CD8-positive, alpha-beta memory T cell (primary cell): ENCODE measurements at places on chromosomes 1 and 21. TPM values are rescaled to one million over a fixed set of nuclear protein-coding genes. Genes with fewer than 3 reads are reported as not detected.

FAM72C gene
- not detected for polyA plus RNA-seq

- H3K4me1 ChIP-seq: peaks cover 29% of the 10 kb centered on the region
- no peak for DNase-seq
- H3K36me3 ChIP-seq: no peaks in the 10 kb centered on the region
- no peak overlapping the region for H3K4me3 ChIP-seq
- H3K27me3 ChIP-seq: no peaks in the 10 kb centered on the region
Measured at GRCh38 chr1:8465013-8465412, 147.1 kb downstream of the SLC45A1 start.

TRIM45 gene
- polyA plus RNA-seq: 0.06 TPM

DNA sequence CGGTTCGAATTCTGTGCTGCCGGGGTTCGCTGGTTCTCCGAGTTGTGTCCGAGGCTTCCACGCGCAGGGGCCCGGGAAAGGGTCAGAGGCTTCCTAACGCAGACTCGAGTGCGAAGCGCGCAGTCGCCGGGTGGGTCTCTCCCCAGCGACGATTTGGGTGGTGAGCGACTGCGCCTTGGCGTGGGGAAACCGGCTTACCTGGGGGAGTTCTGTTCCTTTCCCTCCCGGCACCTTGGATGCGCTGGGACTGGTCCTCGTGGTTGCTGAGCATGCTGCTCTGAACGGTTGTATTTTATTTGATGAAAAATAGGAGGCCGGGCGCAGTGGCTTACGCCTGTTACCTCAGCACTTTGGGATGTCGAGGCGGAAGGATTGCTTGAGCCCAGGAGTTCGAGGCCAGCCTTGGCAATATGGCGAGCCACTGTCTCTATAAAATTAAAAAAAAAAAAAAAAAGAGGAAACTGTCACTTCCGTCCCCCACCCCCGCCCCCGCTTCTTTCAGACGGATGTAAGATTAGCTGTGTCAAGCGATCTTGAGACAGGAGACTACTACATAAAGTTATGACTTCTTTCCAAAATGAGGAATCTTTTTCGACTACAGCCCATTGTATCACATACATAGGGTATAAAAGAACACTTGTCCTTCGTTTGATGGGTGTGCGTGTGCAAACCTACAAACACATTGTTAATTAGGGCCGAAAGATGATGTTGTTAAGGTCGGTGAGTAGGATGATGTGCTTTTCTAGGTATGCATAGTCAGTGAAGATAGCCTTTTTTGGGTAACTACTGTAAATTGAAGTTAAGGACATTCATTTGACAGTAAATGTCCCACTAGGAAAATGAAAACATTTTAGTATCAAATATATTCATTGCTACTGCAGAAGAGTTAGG is at the start of gene CCDC18:
CCDC18 (plus strand) TSS at position 2 of the 891 bp plus-strand sequence. CDS start 2,638 bp downstream, outside the sequence.
- peak within 1 kb of the TSS; percentile 97 for H3K27ac ChIP-seq
- H3K4me3 ChIP-seq: peak within 1 kb of the TSS; percentile 99
- H3K4me1 ChIP-seq: peaks cover 38% of the 10 kb centered on the region
- no peak for DNase-seq

GRCh38 chr1:41924911-41925310 is 6.2 kb upstream of the HIVEP3 start:
- H3K27me3 ChIP-seq: no peaks in the 10 kb centered on the region
- no peak overlapping the region for H3K27ac ChIP-seq
- no peak overlapping the region for H3K4me3 ChIP-seq
- peaks cover 5% of the 10 kb centered on the region for H3K4me1 ChIP-seq
- H3K36me3 ChIP-seq: no peaks in the 10 kb centered on the region

GRCh38 chr1:96474985-96475743 is 246.4 kb upstream of the PTBP2 start:
- no peak for DNase-seq
- H3K27ac ChIP-seq: no peak overlapping the region
- no peaks in the 10 kb centered on the region for H3K27me3 ChIP-seq
- H3K36me3 ChIP-seq: no peaks in the 10 kb centered on the region
- H3K4me1 ChIP-seq: no peaks in the 10 kb centered on the region
- no peak overlapping the region for H3K4me3 ChIP-seq

AMY1B gene
- polyA plus RNA-seq: not detected

GRCh38 chr1:14539953-14540563 is 58.4 kb upstream of the KAZN start:
- H3K27ac ChIP-seq: no peak overlapping the region
- H3K4me1 ChIP-seq: no peaks in the 10 kb centered on the region
- H3K4me3 ChIP-seq: no peak overlapping the region
- H3K36me3 ChIP-seq: no peaks in the 10 kb centered on the region
- no peak for DNase-seq

GRCh38 chr1:172724765-172725613 is 66.1 kb downstream of the FASLG start:
- no peaks in the 10 kb centered on the region for H3K4me1 ChIP-seq
- H3K36me3 ChIP-seq: no peaks in the 10 kb centered on the region
- H3K27me3 ChIP-seq: no peaks in the 10 kb centered on the region

- H3K27me3 ChIP-seq: no peaks in the 10 kb centered on the region
- H3K4me3 ChIP-seq: peak overlapping the region; percentile 59
- DNase-seq: no peak
- peak overlapping the region; percentile 52 for H3K27ac ChIP-seq
Measured at GRCh38 chr1:93042187-93043056, 36.7 kb upstream of the MTF2 start.

GRCh38 chr1:243738020-243738419 is 112.0 kb downstream of the AKT3 start:
- H3K4me1 ChIP-seq: no peaks in the 10 kb centered on the region
- H3K4me3 ChIP-seq: no peak overlapping the region
- H3K27ac ChIP-seq: no peak overlapping the region
- no peak for DNase-seq
- no peaks in the 10 kb centered on the region for H3K36me3 ChIP-seq
- H3K27me3 ChIP-seq: no peaks in the 10 kb centered on the region

DNA sequence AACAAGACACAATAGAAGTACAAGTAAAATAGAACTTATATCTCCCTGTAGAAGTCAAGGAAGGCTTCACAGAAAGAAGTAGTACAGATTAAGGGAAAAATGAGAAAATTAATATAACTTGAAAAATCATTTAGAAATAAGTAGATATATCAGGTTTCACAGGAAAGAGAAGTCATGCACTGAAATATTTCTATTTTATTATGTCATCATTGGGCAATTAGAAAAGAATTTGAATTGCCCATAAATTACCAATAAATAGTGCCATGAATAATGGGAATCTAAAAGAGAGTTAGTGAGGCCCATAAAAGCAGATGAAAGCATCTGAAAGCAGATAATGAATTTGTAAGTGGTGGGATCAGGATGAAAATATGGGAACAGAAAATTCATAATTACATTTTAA is 1597.8 kb downstream of the PLA2G4A start:
- H3K4me3 ChIP-seq: no peak overlapping the region
- no peak for DNase-seq
- H3K27ac ChIP-seq: no peak overlapping the region

CAPZB gene
- 540 TPM for polyA plus RNA-seq

TAS1R1 gene
- polyA plus RNA-seq: not detected

FCAMR gene
- polyA plus RNA-seq: not detected

KCNE2 gene
- not detected for polyA plus RNA-seq

DNA sequence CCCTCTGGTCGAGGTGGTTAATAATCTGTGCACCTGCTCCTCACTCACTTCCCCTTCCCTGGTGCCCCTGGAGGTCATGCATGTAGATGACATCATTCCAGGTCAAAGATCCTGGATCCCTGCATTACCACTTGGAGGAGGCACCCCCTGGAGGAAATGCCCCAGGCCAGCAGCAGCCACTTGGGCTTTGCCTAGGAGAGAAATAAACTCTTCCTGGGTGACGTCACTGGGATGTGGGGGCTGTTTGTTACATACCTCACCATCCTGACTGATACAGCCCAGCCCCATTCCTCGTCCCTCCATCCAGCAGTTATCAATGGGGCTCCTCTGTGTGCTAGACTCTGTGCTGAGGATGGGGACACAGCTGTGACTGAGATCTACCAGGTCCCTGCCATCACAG is 433.6 kb downstream of the PTPRU start:
- no peak for DNase-seq
- no peak overlapping the region for H3K27ac ChIP-seq
- no peaks in the 10 kb centered on the region for H3K4me1 ChIP-seq
- H3K4me3 ChIP-seq: no peak overlapping the region

- no peaks in the 10 kb centered on the region for H3K27me3 ChIP-seq
- no peaks in the 10 kb centered on the region for H3K36me3 ChIP-seq
- H3K4me1 ChIP-seq: no peaks in the 10 kb centered on the region
- no peak overlapping the region for H3K4me3 ChIP-seq
Measured at GRCh38 chr21:30256100-30256499, 26.6 kb downstream of the KRTAP24-1 start.

- no peaks in the 10 kb centered on the region for H3K36me3 ChIP-seq
- DNase-seq: no peak
- no peaks in the 10 kb centered on the region for H3K27me3 ChIP-seq
Measured at GRCh38 chr1:21531241-21531640, 22.0 kb downstream of the ALPL start.

UBE2Q1 gene
- 16.2 TPM for polyA plus RNA-seq
